Stimulated activated CD8-positive, alpha-beta memory T cell treated with anti-CD3 and anti-CD28 coated beads, Interleukin-7, amount 100 ng/mL, for 4 hours (primary cell): ENCODE measurements at places on chromosomes 1 and 21.

DNA sequence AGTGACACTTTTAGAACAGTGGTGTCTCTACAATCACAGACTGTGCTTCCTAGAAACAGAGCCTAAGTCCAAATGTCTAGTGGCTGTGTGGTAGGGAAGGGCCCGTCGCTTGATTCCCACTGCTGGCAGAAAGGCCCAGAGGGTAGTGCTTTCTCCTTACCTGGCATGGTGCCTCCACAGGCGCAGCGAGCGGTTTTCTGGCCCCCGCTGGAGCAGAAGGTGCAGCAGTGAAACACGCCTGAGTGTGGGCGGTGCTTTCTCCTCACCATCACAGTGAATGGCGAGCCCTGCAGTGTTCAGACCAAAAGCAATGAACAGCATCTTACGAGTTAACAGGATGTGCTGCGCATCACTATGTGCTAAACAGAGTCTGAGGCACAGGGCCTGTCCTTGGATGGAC, 8.3 kb downstream of the TRIM45 start:
- DNase-seq: no peak

GRCh38 chr1:179175011-179175841, 54.3 kb downstream of the ABL2 start:
- DNase-seq: no peak

DNA sequence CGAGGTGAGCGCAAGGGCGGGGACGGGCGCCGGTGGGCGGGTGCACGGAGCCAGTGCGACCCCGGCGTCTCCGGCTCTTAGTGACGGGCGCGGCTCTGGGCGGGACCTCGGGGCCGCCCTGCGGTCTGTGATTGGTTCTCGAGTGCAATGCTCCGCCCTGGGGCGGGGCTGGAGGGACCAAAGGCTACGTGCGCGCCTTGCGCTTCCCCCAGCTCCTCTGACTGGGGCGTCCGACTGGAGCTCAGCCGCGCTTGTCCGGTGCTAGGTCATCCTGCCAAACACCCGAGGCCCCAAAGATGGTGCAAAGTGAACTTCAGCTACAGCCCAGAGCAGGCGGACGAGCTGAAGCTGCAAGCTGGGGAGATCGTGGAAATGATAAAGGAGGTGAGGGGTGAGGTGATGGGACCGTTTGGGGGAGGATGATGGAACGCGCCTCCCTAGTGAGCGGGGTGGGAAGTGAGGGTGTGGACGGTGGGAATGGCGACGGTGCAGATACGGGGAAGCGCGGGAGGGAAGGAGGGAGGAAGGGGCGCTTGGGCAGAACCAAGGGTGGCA, 811 bp downstream of the SH3D21 start:
- DNase-seq: peak; percentile 75

DNA sequence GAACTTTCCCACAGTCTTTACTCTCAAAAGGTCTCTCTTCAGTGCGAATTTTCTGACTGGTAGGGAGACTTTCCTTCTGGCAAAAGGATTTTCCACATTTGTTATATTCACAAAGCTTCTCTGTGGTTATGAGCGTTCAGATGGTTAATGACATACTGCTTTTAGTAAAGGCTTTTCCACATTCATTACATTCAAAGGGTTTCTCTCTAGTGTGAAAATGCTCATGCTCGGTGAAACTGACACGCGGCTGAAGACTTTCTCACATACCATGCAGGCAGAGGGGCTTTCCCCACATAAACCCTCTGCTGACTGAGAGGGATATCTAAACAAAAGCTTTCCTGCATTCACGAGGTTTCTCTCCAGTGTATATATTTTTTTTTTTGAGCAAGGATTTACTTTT, 9.9 kb upstream of the KLF18 start:
- DNase-seq: no peak

GRCh38 chr1:106027871-106028270, 1028.6 kb upstream of the PRMT6 start:
- no peak for DNase-seq

- DNase-seq: no peak
Measured at GRCh38 chr1:227918083-227918700, 29.5 kb downstream of the WNT9A start.

GRCh38 chr1:89312572-89312971, 39.9 kb upstream of the GBP5 start:
- no peak for DNase-seq

DNA sequence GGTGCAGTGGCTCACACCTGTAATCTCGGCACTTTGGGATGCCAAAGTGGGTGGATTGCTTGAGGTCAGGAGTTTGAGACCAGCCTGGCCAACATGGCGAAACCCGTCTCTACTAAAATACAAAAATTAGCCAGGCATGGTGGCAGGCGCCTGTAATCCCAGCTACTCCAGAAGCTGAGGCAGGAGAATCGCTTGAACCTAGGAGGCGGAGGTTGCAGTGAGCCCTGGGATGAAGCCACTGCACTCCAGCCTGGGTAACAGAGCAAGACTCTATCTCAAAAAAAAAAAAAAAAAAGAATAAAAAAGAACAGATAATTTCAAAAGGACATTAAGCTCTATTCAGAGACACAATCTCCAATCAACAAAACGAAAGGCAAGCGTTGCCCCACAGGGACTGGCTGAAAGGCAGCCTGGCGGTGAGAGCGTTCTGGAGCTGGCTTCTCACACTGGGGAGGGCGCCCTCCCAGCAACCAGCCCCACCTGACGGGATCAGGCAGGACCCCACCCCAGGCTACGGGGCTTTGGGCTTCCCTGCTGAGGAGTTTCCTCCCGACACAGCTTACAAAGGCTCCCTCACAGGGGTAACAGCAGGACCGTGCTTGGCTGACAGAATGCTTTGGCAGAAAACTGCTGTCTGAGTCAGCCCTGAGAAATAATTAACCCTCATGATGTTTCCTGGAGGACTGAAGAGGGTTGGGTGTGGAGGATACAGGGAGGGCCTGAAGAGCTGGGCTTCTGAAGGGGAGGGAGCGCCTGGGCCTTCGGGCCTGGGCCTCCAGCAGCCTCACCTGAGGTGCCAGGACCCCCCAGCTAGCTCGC, 31.1 kb upstream of the SRP9 start:
- DNase-seq: no peak

GRCh38 chr1:207188901-207189300, 84.9 kb downstream of the C4BPA start:
- DNase-seq: no peak

DNA sequence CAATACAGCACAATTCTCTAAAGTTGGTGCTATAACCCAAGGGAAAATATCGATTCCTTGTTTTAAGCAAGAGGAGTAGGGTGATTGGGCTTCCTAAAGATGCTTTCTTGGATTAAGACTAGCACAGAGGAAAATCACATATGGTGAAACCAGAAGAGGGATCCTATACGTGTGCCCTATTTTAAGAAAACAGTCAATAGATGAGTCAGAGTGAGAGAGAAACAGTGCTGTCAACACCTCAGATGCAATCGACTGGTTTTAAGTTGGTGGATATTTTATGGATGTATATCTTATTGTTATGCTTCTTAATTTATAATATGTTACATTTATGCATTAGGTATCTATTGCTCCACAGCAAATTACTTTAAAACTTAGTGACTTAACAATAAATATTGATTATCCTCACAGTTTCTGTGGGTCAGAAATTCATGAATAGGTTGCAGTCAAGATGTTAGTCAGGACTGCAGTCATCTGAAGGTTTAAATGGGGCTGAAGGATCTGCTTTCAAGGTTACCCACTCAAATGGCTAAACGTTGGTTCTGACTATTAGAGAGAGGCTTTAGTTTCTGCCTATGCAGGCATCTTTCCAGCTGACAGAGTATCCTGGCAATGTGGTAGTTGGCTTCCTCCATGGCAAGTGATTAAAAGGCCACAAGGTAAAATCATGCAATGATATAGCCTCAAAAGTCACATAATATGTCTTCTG, 61.6 kb upstream of the DEPDC1 start:
- DNase-seq: no peak

- DNase-seq: no peak
Measured at GRCh38 chr1:156544592-156545102, 27.7 kb downstream of the IQGAP3 start.

DNA sequence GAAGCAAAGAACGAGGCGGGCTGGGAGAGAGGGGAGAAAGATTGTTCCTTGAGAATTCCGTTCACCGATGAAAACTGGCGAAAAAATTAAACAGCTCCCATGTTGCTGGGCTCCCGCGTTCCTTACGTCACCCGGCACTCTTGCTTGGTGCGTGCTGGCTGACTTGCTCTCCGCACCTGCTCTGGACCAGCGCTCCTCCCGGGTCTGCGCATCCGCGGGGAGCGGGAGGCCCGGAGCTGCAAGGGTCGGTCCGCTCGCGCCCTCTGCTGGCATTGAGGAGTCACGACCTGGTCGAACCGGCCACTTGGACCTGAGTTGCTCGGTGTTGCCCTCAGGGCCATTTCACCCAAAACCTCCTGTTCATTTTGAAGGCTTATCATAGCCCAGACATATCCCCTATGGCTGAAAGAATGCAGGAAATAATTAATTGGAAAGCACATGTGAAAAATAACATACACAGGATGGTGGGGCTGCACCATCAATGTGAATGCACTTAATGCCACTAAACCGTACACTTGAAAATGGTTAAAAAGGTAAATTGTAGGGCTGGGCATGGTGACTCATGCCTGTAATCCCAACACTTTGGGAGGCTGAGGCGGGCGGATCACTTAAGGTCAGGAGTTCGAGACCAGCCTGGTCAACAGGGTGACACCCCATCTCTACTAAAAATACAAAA, 98.9 kb upstream of the BACE2 start:
- peak; percentile 21 for DNase-seq

- DNase-seq: no peak
Measured at GRCh38 chr1:12001996-12002493, 17.3 kb upstream of the MIIP start.
